T-cell (primary cell): ENCODE measurements at places on chromosomes 3 and 15. TPM values are rescaled to one million over a fixed set of nuclear protein-coding genes. Genes with fewer than 3 reads are reported as not detected.

ALDH1A3 gene
- not detected for total RNA-seq

DNA sequence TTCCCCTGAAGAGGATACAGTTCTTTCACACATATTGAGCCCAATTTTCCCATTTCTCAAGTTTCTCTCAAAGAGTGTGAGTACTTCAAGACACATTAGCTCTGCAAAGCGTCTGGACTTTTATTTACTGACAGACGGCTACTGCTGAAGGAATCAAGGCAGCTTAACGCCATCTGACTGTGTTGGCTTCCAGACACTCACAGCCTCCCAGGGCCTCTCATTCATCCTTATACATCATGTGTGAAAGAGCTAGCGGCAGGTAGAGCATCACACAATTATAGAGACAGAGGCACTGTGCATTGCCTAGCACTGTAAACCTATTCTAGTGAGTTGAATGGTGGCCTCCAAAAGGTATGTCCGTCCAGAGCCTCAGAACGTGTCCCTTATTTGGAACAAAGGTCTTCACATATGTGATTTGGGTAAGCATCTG is 284.1 kb upstream of the STT3B start:
- H3K4me1 ChIP-seq, result no peaks in the 10 kb centered on the region
- H3K27me3 ChIP-seq, result no peaks in the 10 kb centered on the region
- DNase-seq, result no peak
- no peak overlapping the region for H3K27ac ChIP-seq
- H3K4me3 ChIP-seq, result no peak overlapping the region

DNA sequence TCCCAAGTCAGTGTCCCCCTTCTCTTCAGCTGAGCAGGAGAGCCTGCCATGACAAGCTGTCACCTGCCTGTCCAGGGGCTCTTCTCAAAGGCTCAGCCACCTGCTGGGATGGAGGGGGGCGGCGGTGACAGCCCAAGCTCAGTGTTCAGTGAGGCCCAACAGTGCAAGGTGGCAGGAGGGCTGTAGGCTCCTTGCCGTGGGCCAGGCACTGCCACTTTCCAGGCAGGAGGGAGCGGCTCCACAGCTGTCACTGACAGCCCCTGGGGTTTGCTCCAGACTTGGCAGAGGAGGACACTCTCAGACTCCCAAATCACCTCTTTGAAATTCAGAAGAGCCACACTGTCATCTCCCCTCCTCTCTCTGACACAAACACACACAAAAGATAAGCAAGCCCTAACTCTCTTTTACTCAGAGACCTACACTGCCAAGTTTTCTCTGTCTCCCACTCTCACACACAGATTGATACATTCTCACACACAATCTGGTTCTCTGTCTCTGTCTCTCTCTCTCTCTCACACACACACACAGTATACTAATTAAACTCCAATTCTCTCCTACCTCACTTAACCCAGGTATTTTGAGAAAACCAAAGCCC is 443.3 kb downstream of the EPHB1 start:
- no peak overlapping the region for H3K4me3 ChIP-seq
- no peaks in the 10 kb centered on the region for H3K4me1 ChIP-seq
- peaks cover 10% of the 10 kb centered on the region for H3K27me3 ChIP-seq
- H3K27ac ChIP-seq, result no peak overlapping the region

EPHB3 gene
- total RNA-seq, result 0.55 TPM

HHATL gene
- not detected for total RNA-seq

- H3K4me1 ChIP-seq, result no peaks in the 10 kb centered on the region
- H3K27ac ChIP-seq, result no peak overlapping the region
- DNase-seq, result no peak
- no peaks in the 10 kb centered on the region for H3K27me3 ChIP-seq
- no peaks in the 10 kb centered on the region for H3K36me3 ChIP-seq
- H3K4me3 ChIP-seq, result no peak overlapping the region
These were observed 52.4 kb downstream of the BOC start for GRCh38 chr3:113263778-113264177.

- H3K36me3 ChIP-seq, result no peaks in the 10 kb centered on the region
- DNase-seq, result no peak
- H3K4me1 ChIP-seq, result peaks cover 5% of the 10 kb centered on the region
- no peak overlapping the region for H3K4me3 ChIP-seq
These were observed 132.7 kb upstream of the TPRG1 start for GRCh38 chr3:189038773-189039745.

GRCh38 chr3:28799084-28799483 is 450.5 kb upstream of the AZI2 start:
- DNase-seq, result no peak
- H3K36me3 ChIP-seq, result no peaks in the 10 kb centered on the region
- no peaks in the 10 kb centered on the region for H3K4me1 ChIP-seq
- no peak overlapping the region for H3K27ac ChIP-seq
